ENCODE measurements at places on chromosomes 7 and 10. TPM values are rescaled to one million over a fixed set of nuclear protein-coding genes. Genes with fewer than 3 reads are reported as not detected.

Gene RELN
- 10.6 TPM for polyA plus RNA-seq

Gene ADRB1
- 0.91 TPM for polyA plus RNA-seq

Gene CYP3A4
- polyA plus RNA-seq, result not detected

Gene DPCD
- 89.0 TPM for polyA plus RNA-seq

Gene IKZF1
- polyA plus RNA-seq, result not detected

Gene GNGT1
- polyA plus RNA-seq, result not detected

Gene UCMA
- polyA plus RNA-seq, result not detected

Gene NPY
- 52.9 TPM for polyA plus RNA-seq

Gene HKDC1
- polyA plus RNA-seq, result 1.6 TPM

Gene GBX1
- polyA plus RNA-seq, result not detected

Gene SAMD9
- 5.5 TPM for polyA plus RNA-seq

Gene LEP
- not detected for polyA plus RNA-seq

Gene TES
- polyA plus RNA-seq, result 5.1 TPM

Gene PLPP4
- 1.2 TPM for polyA plus RNA-seq

Gene EMX2
- not detected for polyA plus RNA-seq

Gene CTAGE6
- not detected for polyA plus RNA-seq

Gene HSPA12A
- polyA plus RNA-seq, result 62.9 TPM

Gene ZNF503
- polyA plus RNA-seq, result 0.56 TPM
